ENCODE measurements at places on chromosomes 12 and 14.

GRCh38 chr12:124780752-124781685, 82.6 kb downstream of the SCARB1 start:
- no peak for DNase-seq

GRCh38 chr12:52226446-52226845, 6.6 kb upstream of the KRT7 start:
- no peak for DNase-seq

DNA sequence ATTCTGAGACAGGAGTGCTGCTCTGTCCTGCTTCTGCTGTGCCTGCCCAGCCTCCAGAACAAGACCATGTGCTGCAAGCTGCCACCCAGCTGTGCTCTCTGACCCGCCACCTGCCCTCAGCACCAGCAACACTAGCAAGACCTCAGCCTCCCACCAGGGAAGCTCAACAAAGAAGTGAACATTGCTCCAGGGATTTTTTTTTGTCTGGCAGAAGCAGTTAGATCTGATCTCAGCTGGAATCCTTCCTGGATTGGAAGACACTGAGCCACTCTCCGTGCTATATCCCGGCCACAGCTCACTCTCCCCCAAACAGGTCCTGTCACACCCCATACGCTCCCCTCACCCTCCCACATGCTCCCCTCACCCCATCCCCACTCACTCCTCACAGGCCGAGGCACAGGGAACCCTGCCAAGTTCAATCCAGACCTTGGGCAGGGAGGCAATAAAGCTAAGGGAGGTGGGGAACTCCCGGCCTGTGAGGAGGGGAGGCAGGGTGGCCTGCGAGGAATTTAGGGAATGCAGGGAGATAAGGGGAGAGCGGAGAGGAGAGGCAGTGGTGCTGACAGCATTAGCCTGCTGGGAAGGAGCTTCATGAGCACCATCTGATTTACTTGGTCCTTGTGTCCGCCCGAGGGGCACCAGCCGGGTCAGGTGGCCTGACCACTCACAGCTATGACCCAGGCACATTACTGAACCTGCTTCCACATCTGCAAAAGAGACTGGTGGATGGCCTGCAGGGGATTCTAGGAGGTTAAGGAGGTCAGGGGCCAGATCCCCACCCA, 29.7 kb downstream of the CCDC85C start:
- DNase-seq: no peak

DNA sequence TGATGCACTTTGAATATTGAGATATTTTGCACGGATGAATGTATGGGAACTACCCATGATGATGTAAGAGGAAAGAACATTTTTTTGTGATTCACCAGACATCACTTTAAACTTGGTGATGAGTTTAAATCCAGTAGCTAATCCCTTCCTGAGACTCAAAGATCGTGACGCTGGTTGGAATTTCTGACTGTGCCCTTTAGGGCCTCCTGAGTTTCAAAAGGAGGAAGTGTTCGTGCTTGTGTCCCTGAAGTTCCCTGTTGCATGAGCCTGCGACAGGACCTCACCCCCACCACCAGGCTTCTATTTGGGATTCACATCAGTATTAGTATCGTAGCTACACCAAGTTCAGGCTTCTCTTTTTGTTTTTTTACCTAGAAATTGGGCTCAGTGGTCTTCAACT, 18.6 kb upstream of the RIN3 start:
- DNase-seq: no peak

GRCh38 chr12:92561543-92561899, 141.3 kb upstream of the PLEKHG7 start:
- peak; percentile 84 for DNase-seq

- no peak for DNase-seq
Measured at GRCh38 chr14:33477797-33478196, 473.1 kb downstream of the EGLN3 start.

DNA sequence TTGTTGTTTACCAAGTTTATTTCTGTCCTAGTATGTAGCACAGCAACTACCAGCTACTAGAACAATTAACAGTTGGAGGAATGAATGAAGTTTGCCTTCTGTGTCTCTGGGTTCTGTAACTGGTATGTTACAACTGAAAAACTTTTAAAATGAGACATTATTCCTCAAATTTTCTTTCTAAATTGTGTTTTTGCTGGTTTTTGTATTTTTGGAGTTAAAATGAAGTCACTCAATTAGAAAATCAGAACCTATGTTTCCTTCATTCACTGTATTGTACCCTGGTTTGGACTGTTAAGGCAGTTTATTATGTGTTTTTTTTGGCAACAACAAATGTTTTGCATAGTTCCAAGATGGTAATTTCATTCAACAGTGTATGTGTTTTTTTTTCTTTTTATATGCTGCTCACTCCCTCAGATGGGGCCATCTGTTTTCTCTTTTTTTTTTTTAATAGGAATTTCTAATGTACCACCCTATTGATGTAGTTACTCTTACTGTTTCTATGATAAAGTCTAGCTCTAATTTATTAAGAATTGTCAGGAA, 30.2 kb upstream of the EVL start:
- DNase-seq: no peak

Measured in GM04504 (cell line).